Cortex of kidney (tissue), 1 donor: ENCODE measurements at places on chromosomes 6 and 20.

DNA sequence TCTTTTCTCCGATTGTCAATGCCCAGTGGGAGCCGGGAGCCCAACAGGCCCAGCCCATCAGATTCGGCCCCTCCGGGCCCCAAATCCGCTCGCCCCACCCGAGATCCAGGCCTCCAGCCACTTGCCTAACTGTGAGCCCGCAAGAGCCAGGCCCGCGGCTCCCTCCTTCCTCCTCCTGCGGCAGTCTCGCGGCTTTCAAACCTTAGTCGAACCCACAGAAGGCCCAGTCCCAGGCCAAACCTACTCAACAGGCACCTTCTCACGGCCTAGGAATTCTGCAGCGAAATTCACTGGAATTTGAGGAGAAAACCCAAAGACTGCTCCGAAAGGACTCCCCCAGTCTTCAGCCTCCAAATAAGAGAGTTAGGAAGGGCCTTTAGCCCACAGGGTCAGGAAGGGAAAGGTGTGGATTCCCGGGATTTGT lies 2.8 kb upstream of the TFAP2A start:
- DNase-seq, result no peak

- no peak for DNase-seq
These were observed 68.6 kb upstream of the FBXL4 start for GRCh38 chr6:99016355-99016754.

DNA sequence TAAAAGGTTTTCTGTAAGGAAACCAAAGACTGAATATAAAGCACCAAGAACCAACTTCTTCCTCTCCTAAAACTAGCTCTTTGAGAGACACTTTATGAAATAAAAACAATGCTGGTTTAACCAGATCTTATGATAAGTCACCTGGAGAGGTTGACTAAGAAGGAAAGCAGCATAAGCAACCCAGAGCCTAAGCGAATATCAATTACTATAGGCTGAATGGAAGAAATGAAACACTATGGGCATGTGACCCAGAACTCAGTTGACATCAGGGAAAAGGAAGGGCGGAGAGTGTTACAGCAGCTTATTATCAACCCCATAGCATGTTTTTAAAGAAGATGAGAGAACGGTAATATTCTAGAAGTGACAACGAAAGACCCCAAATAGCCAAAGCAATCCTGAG lies 94.1 kb upstream of the STMND1 start:
- no peak for DNase-seq

DNA sequence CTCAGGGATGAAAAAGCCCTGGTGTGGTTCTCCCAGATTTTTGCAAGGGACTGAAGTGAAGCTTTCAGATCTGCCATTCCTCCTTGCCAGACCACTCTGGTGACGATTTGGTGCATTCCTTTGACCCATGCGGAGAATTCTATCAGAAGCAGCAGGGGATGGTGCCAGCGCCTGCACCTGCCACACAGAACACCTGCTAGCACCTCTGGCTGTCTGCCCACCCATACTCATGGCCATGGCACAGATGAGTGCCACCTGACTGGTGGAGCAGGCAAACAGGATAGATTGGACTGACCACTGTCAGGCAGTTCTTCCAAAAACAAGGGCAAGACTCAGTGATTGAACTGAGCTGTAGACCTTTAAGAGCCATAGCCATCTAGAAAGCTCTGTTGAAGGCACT lies 107.1 kb downstream of the CDYL start:
- no peak for DNase-seq

DNA sequence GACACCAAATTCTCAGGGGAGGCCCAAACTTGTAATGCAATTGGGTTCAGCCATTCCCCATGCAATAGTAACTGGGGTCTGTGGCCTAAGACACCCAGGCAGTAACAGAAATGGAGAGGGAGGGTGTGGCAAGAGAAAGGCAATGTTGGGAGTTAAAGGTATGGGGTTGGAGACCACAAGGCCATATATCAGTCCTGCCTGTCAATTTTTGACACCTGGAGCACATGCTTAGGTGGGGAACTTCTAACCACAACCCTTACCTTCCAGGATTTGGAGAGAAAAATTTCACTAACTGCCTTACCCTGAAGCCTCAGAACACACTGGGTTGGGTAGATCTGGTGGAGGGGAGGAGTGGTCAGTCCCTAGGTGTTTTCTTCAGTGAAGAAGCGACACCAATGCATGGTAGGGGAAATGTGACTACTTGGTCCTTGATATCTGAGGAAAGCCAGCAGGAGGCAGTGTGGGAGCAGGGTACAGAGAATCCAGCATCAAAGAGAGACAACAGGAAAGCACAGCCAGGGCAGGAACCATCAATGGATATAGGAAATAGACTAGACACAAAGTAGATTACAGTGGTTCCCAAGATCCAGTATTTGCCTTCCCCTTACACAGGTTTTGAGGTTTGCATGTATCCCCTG lies 6.8 kb upstream of the USP49 start:
- DNase-seq, result no peak

DNA sequence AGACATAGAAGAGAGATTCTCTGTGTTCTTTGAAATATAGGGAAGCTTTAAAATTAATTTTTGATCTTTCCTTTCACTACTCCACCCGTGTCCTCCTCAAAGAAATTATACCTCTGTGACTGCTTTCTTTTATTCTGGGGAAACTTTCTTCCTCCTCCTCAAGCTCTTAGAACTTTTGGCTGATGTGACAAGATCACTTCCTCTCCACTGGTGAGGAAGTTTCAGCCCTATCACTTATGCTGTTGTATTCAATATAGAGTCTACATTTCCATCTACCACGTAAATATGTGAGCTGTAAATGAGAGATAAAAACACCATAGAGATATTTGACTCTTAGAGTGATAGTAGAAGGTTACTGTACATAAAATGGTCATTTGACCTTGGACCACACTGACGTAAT lies 141.9 kb upstream of the SASH1 start:
- DNase-seq, result no peak

DNA sequence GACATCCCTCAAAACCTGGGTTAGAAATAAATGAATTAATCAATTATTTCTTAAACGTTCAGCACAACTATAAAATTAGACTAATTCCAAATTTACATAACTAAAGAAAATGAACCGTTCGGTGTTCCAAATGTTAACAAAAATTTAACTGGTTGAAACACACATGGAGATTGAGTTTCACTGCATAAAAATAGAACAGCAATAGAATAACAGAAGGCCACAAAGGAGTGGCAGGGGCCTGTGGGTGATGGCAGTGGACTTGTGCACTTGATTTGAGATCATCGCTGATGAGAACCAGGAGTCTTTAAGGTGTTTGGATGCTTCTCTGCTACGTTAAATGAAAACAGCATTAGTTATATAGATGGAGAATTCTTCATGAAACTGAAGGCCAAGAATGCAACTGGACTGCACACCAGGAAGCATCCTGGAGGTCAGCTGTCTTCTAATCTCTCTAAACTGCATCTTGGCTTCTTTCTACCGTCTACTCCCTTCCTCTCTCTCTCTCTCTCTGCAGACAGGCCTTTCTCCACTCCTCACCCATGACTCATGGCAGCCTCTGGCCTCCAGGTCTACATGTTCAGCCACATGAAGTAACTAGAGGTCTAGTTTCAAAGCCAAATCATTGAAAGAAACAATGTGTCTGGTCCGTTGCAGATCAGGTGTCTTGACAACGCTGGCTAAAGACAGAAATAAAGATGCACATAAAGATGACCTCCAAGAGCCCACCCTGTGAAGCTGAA lies 111.3 kb downstream of the SIM1 start:
- no peak for DNase-seq

- no peak for DNase-seq
These were observed 47.8 kb upstream of the FRMD1 start for GRCh38 chr6:168126566-168127383.

GRCh38 chr6:128131036-128131435 lies 230.2 kb upstream of the THEMIS start:
- no peak for DNase-seq

DNA sequence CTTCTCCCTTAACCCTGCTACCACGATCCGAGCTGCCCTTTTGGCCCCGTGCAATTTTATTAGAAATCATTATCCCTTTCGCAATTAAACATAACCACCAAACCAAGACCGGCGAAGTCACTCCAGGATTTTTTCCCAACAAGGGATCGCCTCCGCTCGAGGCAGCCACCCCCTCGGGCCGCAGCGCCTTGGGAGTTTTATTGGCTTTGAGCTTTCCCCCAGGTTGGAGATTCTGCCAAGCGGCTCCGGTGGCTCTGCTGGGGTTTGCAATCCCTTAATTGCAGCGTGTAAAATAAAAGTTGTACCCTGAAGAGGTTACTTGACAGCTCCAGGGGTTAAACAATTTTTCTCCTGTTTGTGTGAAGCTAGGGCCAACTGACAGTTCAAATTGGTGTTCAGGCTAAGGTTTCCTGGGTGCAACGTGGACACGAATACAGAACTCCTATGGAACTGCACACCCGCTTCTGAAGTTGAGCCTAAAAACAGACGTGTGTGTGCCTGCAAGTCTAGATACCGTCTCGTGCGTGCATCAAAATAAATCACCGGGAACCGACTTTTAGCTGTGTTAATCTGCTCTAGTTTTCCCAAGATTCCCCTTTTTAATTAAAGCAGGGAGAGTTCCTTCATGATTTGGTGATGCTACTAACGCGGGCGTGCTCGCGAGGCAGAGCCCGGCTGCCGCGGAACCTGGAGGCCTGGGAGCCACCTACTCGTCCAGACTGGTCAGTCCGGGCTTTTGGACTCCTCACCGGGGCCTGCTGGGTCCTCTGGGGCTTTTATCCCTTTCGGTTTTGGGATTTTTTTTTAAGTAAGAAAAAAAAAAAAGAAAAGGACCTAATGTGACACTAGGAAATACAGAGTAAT lies 975 bp upstream of the TFAP2A start:
- DNase-seq, result no peak

GRCh38 chr6:37244430-37245310 lies 12.9 kb upstream of the TBC1D22B start:
- DNase-seq, result no peak

DNA sequence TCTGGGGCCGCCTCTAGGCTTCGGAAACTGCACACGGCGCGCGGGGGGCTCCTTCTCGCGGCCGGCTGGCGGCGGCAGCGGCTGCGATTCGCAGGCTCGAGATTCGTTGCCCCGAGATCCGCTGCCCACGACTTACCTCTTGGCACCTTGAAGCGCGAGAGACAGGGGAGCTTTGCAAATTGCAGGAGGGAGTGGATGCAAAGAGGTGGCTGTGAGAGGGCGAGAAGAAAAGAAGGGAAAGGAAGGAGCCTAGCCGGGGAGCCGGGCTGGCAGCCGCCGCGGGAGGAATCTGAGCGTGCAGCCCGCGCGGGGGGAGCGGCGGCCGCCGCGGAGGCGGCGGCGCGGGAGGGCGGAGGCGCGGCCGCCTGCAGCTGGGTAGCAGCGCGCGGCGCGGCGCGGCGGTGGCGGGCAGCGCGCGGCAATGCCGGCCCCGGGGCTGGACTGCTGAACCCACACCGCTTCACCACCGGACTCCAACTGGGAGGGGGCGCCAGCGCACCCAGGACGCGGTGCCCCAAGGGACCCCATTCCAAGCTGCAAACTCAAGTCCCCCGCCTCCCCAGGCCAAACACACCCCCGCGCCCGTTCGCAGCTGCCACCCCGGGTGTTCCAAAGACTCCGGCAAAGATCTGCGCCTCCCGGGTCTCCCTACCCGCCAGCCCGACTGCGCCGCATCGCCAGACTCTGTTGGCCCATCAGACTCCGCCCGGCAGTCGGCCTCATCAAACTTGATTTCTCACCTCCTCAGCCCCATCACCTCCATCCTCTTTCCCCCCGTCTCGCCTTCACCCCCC lies 44.2 kb upstream of the SUPT3H start:
- no peak for DNase-seq

- no peak for DNase-seq
These were observed 106.8 kb downstream of the PDE10A start for GRCh38 chr6:165556116-165556843.

DNA sequence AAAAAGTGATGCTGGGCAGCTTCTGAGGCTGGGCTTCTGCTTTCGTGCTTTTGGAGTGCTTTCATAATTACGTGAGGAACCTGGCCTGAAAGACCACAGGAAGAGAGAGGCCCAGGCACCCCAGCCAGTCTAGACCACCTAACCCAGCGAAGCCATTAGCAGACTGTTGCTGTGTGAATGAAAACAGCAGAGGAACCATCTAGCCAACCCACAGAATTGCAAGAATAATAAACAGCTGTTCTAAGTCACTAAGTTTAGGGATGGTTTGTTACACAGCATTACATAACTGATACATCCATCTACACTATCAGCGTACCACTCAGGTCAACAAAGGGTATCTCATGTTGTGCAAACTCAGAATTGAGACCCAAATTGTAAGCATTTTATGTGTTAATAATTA lies 34.5 kb downstream of the FGD2 start:
- no peak for DNase-seq

- DNase-seq, result no peak
These were observed 31.6 kb downstream of the VEGFA start for GRCh38 chr6:43801495-43802181.

GRCh38 chr20:64140956-64141355 lies 23.3 kb upstream of the MYT1 start:
- DNase-seq, result no peak

GRCh38 chr20:34925981-34926380 lies 29.6 kb downstream of the GSS start:
- DNase-seq, result no peak

DNA sequence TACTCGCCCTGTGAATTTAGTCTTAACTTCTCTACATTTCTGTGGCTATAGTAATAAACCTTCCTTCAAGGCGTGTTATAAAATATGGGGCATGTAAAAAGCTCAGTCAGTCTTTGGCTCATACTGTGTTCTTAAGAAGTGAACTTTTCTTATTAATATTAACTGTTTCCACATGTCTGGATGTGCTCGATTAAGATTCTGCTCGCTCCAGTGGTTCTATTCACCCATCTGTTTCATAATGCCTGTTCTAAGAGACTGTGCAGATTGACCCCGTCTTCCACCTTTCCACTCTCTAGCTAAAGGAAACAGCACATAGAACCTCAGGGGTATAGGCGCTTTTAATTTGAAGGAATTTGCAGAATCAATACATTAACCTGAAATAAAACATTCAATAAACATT lies 99.9 kb downstream of the L3MBTL3 start:
- no peak for DNase-seq

- no peak for DNase-seq
These were observed 8.7 kb downstream of the DNAH8 start for GRCh38 chr6:38723783-38724182.

DNA sequence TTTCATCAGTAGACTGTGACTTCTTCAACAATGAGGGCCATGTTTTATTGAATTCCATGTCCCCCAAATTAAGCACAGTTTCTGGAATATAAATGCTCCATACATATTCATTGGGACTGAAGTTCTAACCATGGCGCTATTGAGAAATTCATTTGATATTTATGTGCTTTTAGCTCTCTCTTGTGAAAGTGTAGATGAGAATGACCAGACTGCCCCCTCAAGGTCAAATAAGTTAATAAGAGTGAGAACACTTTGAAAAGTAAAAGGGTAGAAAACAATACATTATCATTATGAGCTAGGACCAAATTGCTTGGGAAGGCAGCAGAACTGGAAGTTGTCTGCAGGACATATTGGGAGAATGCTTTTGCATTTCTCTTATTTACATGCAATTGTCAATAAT lies 597.9 kb downstream of the EPM2A start:
- no peak for DNase-seq

- no peak for DNase-seq
These were observed 2.4 kb upstream of the PYGB start for GRCh38 chr20:25245461-25245860.

- no peak for DNase-seq
These were observed 255.5 kb upstream of the PLN start for GRCh38 chr6:118292558-118292957.

GRCh38 chr6:158068893-158069799 lies 87.5 kb downstream of the SYNJ2 start:
- DNase-seq, result no peak
